Cardiac atrium fibroblast (primary cell): ENCODE measurements at places on chromosomes 4 and X. TPM values are rescaled to one million over a fixed set of nuclear protein-coding genes. Genes with fewer than 3 reads are reported as not detected.

PPP1R2C gene
- not detected in 2 replicates for total RNA-seq

ADH6 gene
- total RNA-seq, result 0.16 and 0.54 TPM in 2 replicates

OPN1LW gene
- total RNA-seq, result not detected in 2 replicates

TMEM150C gene
- 0.54 and 6.5 TPM in 2 replicates for total RNA-seq

BRS3 gene
- not detected in 2 replicates for total RNA-seq

CXCL1 gene
- total RNA-seq, result 191 and 1,056 TPM in 2 replicates

FSTL5 gene
- not detected in 2 replicates for total RNA-seq

GPRIN3 gene
- 0.18 and 1.1 TPM in 2 replicates for total RNA-seq

SYTL4 gene
- total RNA-seq, result 3.1 and 6.0 TPM in 2 replicates

NUDT9 gene
- 14.6 and 18.6 TPM in 2 replicates for total RNA-seq

RNF212 gene
- total RNA-seq, result 0.81 and 4.2 TPM in 2 replicates

BEX5 gene
- total RNA-seq, result not detected in 2 replicates

RAB9B gene
- total RNA-seq, result 0.36 and 2.4 TPM in 2 replicates

MAGEB1 gene
- total RNA-seq, result not detected in 2 replicates

TKTL1 gene
- not detected in 2 replicates for total RNA-seq

ZNF711 gene
- 0.16 and 0.36 TPM in 2 replicates for total RNA-seq
